ENCODE measurements at places on chromosomes 12 and 14. TPM values are rescaled to one million over a fixed set of nuclear protein-coding genes. Genes with fewer than 3 reads are reported as not detected.
A peak's percentile ranks its signal among the peaks of the same experiment; 100 is the strongest.

DNA sequence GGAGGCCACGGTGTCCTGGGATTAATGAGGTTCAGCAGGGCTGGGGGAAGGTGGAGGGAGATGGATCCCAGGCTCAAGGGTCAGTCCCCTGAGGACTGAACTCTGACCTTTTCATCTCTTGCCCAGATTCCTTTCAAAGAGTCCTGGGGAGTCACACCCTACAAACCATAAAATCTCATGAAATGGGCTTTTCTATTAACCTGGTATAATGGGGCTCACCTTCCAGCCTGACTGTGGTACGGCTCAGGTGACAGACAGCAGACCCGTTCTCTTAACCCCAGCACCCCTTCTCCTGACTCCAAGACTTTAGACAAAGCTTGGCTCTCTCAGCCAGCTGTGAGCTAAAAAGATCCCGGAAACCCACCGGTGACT lies 268.2 kb downstream of the ADGRD1 start:
- no peaks in the 10 kb centered on the region for H3K27me3 ChIP-seq
- H3K27ac ChIP-seq: no peak overlapping the region
- DNase-seq: no peak
- H3K36me3 ChIP-seq: no peaks in the 10 kb centered on the region

DNA sequence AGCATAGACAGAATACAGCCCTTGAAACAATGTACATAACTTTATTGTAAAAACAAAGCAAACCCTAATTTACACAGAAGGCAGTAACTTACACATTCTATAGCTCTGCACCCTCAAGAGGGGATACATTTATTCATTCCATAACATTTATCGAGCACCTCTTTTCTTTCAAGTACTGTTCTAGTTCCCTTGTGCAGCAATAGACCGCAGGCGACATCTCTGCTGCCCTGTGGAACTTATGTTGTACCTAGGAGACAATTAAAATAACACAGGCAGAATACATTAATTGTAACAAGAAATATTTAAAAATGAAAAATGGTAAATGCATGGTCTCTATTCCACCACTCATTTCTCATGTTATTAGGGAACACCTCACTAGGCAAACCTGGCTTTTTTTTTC lies 1.4 kb upstream of the ARHGDIB start:
- no peak overlapping the region for H3K27ac ChIP-seq
- no peaks in the 10 kb centered on the region for H3K27me3 ChIP-seq
- peaks cover 27% of the 10 kb centered on the region for H3K4me1 ChIP-seq
- H3K4me3 ChIP-seq: no peak overlapping the region

GRCh38 chr14:34700622-34701130 lies 13.7 kb downstream of the CFL2 start:
- no peak overlapping the region for H3K4me3 ChIP-seq
- DNase-seq: no peak
- peaks cover 6% of the 10 kb centered on the region for H3K4me1 ChIP-seq
- no peaks in the 10 kb centered on the region for H3K27me3 ChIP-seq

DNA sequence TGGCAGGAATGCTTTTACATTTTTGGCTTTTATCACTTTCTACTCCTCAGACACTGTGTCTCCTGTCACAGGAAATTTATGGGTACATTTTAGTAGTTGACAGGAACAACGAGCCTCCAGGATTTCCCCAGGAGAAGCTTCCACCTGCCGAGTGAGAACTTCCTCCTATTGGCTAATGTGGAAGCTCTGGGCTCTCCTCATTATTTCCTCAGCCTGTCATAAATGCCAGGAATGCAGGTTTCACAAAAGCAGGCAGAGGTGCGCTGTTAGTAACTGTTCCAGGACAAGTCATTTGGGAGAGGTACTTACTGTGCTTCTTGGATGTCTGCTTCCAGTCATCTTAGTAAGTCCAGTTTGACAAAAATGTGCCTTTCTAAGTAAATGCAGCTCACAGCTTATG lies 19.1 kb upstream of the DCP1B start:
- H3K4me1 ChIP-seq: no peaks in the 10 kb centered on the region
- no peak overlapping the region for H3K27ac ChIP-seq
- H3K4me3 ChIP-seq: no peak overlapping the region
- no peak for DNase-seq
- H3K27me3 ChIP-seq: peaks cover 11% of the 10 kb centered on the region

DNA sequence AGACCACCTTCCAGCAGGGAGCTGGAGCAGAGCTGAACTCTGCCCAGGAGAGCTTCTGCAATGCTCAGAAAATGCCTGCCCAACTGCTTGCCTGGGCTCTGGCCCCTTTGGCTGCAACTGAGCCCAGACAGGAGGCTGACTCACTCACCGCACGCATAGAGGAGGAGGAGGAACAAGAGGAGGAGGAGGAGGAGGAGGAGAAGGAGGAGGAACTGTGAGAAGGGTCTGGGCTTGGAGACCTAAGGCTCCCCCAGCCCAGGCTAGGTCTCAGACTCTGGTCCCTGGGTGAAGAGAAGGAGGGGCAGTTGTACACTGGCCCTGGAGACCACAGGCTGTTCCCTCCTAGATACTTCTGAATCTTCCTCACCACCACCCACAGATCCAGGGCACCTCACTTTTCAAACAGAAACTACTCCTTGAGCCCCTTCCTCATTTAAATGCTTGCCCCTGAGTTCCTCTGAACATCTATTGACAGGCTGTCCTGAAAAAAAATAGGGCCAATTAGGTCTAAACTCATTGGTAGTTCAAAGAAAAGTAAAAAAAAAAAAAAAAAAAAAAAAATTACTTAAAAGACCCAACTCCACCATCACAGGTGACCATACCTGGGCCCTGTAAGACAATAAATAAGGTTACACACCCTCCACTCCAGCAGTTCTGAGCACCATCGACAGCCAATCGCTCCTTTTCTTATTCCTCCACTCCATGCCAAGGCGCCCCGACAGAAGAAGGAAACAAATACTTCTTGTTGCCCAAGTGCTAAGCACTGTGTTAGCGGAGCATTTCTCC lies 674 bp downstream of the VDR start:
- no peaks in the 10 kb centered on the region for H3K27me3 ChIP-seq
- H3K4me3 ChIP-seq: peak overlapping the region; percentile 56
- DNase-seq: no peak
- peak overlapping the region; percentile 78 for H3K27ac ChIP-seq

GRCh38 chr14:76257111-76257803 lies 105.5 kb downstream of the GPATCH2L start:
- DNase-seq: no peak
- no peak overlapping the region for H3K4me3 ChIP-seq
- H3K27me3 ChIP-seq: no peaks in the 10 kb centered on the region
- no peak overlapping the region for H3K27ac ChIP-seq

GRCh38 chr12:106248846-106249371 lies 1.1 kb upstream of the CKAP4 start:
- H3K4me1 ChIP-seq: peaks cover 28% of the 10 kb centered on the region
- no peaks in the 10 kb centered on the region for H3K27me3 ChIP-seq
- peaks cover 7% of the 10 kb centered on the region for H3K36me3 ChIP-seq
- peak overlapping the region; percentile 77 for H3K4me3 ChIP-seq
- DNase-seq: no peak
- peak overlapping the region; percentile 99 for H3K27ac ChIP-seq

- no peak overlapping the region for H3K4me3 ChIP-seq
- no peak for DNase-seq
- no peaks in the 10 kb centered on the region for H3K4me1 ChIP-seq
Measured at GRCh38 chr12:41943671-41944070, 201.0 kb downstream of the GXYLT1 start.

DNA sequence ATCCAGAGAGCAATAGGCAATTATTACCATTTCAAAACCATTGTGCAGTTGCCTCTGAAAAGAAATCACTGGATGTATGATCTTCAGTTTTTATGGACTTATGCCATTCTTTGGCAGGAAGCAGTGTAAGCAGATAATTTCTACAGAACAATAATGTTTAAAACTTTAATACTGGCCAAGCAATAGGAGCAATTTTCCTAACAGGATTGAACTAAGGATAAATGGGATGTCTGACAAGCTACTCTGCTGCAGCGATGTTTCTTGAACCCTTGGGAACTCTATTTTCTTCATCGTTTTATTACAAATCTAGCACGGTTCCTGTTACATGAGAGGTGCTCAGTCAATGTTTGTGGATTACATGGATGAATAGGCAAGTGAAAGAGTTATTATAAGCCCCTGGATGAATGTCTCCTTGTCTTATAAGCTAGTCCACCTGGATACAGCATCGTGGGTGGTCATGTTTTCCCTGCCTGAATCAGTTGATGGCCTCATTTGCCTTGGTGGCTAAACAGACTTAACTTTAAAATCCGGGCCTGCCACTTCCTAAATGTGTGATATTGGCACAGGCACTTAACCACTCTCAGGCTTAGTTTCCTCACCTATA lies 68.2 kb upstream of the MDM1 start:
- H3K27me3 ChIP-seq: no peaks in the 10 kb centered on the region
- no peak for DNase-seq
- no peak overlapping the region for H3K27ac ChIP-seq
- H3K4me3 ChIP-seq: no peak overlapping the region
- H3K4me1 ChIP-seq: peaks cover 5% of the 10 kb centered on the region

DNA sequence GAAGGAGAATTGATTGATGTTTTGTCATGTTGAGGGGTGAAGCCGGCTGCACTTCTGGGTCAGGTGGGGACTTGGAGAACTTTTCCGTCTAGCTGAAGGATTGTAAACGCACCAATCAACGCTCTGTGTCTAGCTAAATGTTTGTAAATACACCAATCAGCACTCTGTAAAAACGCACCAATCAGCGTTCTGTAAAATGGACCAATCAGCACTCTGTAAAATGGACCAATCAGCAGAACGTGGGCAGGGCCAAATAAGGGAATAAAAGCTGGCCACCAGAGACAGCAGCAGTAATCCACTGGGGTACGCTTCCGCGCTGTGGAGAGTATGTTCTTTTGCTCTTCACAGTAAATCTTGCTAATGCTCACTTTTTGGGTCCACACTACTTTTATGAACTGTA lies 384.1 kb downstream of the FOXG1 start:
- H3K36me3 ChIP-seq: no peaks in the 10 kb centered on the region
- H3K27ac ChIP-seq: no peak overlapping the region
- H3K27me3 ChIP-seq: no peaks in the 10 kb centered on the region
- no peak overlapping the region for H3K4me3 ChIP-seq
- DNase-seq: no peak

Gene RAB15
- total RNA-seq: 2.5 TPM

Gene UBE3B
- 38.9 TPM for total RNA-seq

Gene IL26
- 1.3 TPM for total RNA-seq

Gene CHGA
- total RNA-seq: not detected

Gene ASCL1
- total RNA-seq: not detected

Gene FSCB
- total RNA-seq: not detected
